Mesenchymal stem cell (in vitro differentiated cells and primary cell): ENCODE measurements at places on chromosomes 11 and 22.

GRCh38 chr22:47202819-47203553, 440.5 kb downstream of the TBC1D22A start:
- no peak for DNase-seq

- no peak for DNase-seq
Measured at GRCh38 chr11:117924631-117925170, 4.5 kb downstream of the TMPRSS13 start.

DNA sequence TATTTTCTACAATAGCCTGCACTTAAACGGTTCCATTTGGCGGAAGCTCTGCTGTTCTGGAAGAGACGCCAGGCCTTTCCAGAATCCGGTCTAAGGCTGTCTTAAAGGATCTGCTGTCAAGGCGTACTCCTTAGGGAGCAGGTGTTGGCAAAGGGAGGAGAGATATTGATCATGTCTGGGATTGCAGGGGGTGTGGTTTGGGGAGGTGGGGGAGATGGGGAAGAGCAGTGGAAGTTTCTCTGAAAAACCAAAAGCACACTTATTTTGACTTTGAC, 22.5 kb upstream of the WNT11 start:
- DNase-seq: no peak

DNA sequence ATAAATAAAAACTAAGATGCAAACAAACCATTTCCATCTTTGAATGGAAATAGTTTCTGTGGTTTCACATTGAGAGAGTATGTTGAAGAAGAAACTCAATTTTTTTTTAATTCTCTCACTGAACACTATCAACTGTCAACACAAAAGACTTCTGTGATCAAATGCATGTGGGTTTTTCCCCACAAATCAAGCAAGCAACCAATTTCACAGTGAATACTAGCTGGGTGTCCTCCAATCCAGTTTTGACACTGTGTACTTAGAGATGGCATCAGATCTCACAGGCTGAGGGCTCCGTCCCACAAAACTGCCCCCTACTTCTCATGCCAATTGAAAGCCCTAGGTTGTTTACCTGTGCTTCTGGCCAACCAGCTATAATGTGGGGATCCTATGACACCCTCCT, 34.5 kb downstream of the CTSC start:
- DNase-seq: no peak

DNA sequence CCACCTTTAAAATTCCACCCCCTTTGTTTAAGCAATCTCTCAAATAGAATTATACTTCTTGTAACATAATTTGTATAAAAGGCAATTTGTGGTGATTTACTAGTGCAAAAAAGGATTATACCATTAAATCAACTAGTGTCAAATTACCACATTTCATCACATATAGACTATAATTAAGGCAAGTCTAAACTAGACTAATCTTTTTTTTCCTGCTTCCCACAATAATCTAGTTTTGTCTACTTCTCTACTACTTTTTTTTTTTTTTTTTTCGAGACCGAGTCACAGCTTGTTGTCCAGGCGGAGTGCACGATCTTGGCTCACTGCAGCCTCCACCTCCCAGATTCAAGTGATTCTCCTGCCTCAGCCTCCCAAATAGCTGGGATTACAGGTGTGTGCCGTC, 36.1 kb upstream of the FZD4 start:
- DNase-seq: no peak

DNA sequence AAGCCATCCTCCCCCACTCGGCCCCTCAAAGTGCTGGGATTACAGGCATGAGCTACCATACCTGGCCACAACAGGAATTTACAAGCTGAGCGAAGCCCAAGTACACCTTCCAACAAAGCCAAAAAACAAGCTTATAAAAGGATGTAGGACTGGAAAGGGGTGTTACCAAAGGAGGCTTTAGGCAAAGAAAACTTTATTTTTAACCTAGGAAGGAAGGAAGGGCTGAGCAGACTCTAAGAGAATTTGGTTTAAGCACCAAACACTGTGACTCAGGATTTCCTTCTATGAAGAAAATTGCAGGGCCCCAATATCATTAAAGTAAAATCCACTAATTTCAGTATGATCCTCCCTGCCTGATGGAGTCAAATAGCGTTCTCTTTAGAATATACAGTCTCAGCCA, 12.1 kb downstream of the DENND5A start:
- no peak for DNase-seq

GRCh38 chr11:116052603-116053547, 548.7 kb upstream of the CADM1 start:
- no peak for DNase-seq

- peak; percentile 58 for DNase-seq
Measured at GRCh38 chr11:13318498-13319295, 41.1 kb downstream of the BMAL1 start.

GRCh38 chr11:3193373-3194015, 25.1 kb downstream of the MRGPRG start:
- DNase-seq: no peak

- DNase-seq: no peak
Measured at GRCh38 chr11:21398195-21398594, 728.8 kb downstream of the NELL1 start.

GRCh38 chr11:86117001-86117711, 48.3 kb upstream of the PICALM start:
- no peak for DNase-seq

GRCh38 chr11:67167091-67167490, 48.0 kb downstream of the KDM2A start:
- DNase-seq: no peak
